ENCODE measurements at places on chromosomes 12 and 14. TPM values are rescaled to one million over a fixed set of nuclear protein-coding genes. Genes with fewer than 3 reads are reported as not detected.

DNA sequence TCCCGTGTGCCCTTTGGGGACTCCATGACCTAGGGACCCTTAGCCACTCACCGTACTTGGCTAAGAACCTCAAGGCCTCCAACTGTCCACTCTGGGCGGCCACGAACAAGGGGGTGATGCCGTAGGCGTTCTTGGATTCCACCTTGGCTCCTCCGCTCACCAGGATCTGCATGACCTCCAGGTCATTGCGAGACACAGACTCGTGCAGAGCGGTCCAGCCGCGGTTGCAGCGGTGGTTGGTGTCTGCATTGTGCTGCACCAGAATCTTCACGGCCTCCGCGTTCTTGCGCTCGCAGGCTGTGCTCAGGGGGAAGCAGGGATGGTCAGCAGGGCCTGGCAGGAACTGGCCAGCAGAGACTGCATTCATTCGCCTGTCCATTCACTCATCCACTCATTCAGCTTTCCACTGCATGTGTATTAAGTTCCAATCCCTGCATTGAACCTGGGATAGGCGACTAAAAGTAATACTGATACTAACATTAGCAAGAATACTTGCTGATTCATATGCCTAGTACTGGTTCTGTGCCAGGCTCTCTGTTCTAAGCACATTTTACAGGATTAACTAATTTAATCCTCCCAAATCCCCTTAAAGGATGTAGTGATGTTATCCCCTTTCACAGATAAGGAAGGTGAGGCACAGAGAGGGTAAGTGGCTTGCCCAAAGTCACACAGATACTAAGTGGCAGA lies 23.9 kb downstream of the FAM181A start:
- DNase-seq = no peak

The CAPZA3 gene
- total RNA-seq = not detected

DNA sequence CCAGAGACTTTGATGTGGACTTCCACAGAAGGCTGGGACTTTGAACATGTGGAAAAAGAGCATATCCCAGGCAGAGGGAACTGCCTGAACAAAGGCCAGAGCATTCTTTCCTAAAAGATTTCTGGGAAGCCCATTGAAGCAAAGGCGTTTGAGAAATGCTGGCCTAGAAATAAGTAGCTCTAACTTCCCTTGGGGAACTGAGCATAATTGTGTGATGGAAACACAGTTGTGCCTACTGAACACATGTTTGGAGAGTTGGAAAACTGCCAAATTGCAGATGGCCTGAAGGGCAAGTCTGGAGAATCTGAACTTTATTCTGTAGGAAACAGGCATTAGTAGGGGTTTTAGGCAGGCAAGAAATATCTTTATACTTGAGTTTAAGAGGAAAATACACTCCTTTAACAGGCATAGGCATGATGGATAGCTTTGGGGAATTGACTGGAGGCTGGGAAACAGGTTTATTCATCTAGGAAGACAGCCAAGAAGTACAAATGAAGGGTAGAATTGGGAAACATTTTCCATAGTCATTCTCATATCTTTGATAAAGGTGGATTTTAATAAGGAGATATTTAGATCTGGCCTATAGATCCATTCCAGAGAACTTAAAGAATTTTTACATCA lies 134.1 kb downstream of the TPH2 start:
- no peak for DNase-seq

GRCh38 chr14:61567838-61568571 lies 127.3 kb upstream of the HIF1A start:
- peak; percentile 75 for DNase-seq

DNA sequence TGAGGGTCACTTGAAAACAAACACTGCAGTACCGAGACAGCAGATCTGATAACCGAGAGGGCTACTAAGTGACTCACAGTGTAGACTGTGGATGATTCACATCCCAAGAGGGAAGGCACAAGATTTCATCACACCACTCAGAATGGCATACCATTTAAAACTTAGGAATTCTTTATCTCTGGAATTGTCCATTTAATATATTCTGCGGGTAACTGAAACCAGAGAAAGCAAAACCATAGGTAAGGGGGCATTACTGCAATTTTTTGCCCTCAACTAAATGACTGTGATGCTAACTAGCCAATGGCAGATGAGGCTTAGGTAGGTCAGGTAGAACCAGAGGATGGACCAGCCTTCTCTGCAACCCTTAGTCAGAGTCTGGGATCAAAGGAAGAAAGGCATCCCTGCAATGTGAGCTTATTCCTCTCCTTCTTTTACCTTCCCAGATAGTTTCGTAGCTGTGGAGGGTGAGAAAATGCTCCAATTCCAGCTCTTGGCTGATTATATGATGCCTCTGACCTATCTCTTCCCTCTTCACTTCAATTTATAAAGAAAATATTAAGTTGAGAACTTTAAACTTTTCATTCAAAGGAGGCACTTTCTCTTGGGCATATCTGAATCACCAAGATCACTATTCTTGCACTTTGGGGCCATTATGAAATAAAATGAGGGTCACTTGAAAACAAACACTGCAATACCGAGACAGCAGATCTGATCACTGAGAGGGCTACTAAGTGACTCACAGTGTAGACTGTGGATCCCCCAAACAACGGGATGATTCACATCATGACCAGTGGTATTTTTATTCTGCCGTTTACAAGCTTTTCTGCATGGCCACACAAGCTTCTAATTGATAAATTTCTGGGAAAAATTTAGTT lies 6.8 kb downstream of the ART4 start:
- no peak for DNase-seq

DNA sequence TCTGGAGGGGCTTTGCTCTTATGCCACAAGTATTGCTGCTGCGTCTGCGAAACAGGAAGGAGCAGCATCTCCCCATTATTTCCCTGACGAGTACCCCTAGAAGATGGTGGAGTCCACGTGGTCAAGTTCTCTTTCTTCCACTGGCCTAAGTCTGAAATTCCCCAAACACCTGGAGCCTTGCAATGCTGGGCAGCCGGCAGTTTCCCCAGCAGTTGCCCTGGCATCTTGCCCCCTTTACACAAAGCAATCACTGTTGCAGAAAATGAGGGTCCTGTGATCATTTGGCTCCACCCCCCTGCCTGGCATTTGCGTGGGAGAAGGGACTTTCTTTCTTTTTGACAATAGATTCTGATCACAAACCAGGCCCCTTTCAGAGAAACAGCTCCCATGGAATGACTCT lies 56.9 kb downstream of the FOS start:
- DNase-seq = peak; percentile 75

The CD163 gene
- total RNA-seq = under 0.01 TPM

DNA sequence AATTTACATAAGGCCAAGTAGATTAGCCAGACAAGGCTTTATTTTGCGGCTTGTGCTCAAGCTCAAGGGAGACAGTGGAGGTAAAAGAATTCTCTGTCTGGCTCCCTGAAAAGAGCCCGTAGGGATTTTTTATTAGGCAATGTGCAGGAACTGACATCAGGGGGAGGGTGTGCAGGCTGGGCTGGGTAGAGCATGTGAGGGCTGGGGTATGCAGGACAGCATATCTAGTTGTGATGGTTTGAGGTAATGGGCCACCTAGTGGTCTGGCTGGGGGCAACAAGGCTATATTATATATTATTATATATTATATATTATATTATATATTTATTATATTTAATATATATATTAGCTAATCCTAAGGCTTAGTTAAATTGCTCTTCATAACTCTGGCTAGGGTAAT lies 102.1 kb downstream of the TMEM117 start:
- no peak for DNase-seq

DNA sequence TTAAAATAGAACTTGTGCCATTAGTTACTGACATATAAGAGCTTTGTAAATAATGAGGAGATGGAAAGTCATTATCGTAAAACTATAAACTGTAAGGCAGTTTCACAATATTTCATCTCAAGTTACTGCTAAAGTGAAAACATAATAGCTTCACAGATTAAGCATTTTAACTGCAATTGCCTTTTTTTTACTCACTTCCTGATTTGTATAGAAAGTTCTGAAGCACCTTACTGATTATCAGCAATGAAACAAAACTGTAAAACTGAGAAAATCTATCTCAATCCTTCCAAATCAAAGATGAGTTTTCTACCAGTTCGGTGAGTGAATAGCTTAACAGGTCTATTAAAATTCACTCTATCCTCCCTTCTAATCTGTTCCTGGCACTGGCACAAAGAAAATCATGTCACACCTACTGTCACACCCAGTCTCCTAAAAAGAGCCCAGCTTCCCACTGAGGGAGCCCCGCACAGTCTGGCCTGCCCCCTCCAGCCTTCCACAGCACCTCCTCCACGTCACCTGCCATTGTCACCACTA lies 161.4 kb upstream of the ABCD2 start:
- DNase-seq = no peak

The CD163L1 gene
- under 0.01 TPM for total RNA-seq

GRCh38 chr14:75871181-75871880 lies 110.5 kb downstream of the TGFB3 start:
- DNase-seq = peak; percentile 1

- no peak for DNase-seq
These were observed 43.2 kb downstream of the MLXIP start for GRCh38 chr12:122121745-122122144.

- no peak for DNase-seq
These were observed 202.6 kb downstream of the FOXN3 start for GRCh38 chr14:89214221-89214965.

GRCh38 chr12:131547555-131547954 lies 163.3 kb upstream of the SFSWAP start:
- DNase-seq = no peak

- DNase-seq = no peak
These were observed 479.3 kb downstream of the SLC16A7 start for GRCh38 chr12:60075091-60075490.
